ENCODE measurements at places on chromosomes 16 and 17. TPM values are rescaled to one million over a fixed set of nuclear protein-coding genes. Genes with fewer than 3 reads are reported as not detected.

Gene SMIM36
- not detected for total RNA-seq

Gene PRRT2
- total RNA-seq: 0.40 TPM

Gene C1QTNF1
- 39.2 TPM for total RNA-seq

Gene SLC38A8
- not detected for total RNA-seq

Gene ABCC3
- 122 TPM for total RNA-seq

Gene CNP
- total RNA-seq: 63.1 TPM

Gene UNC13D
- 4.3 TPM for total RNA-seq

Gene ZNF469
- 14.2 TPM for total RNA-seq

Gene DYNLRB2
- total RNA-seq: 0.28 TPM

Gene GPR179
- 0.02 TPM for total RNA-seq

Gene BCL7C
- total RNA-seq: 34.9 TPM

Gene RNFT1
- total RNA-seq: 13.7 TPM

Gene AATK
- 0.42 TPM for total RNA-seq

Gene CIBAR2
- total RNA-seq: not detected

Gene KRT36
- not detected for total RNA-seq

Gene KCNAB3
- 2.4 TPM for total RNA-seq

Gene BCO1
- total RNA-seq: 1.0 TPM

Gene KAT8
- 38.5 TPM for total RNA-seq

Gene KRTAP4-5
- not detected for total RNA-seq

Gene ITPRIPL2
- 19.3 TPM for total RNA-seq

Gene KRTAP16-1
- total RNA-seq: not detected

Gene HSDL1
- 21.0 TPM for total RNA-seq

Gene CDRT15
- not detected for total RNA-seq

Gene GNAO1
- 0.62 TPM for total RNA-seq

Gene MYH10
- 26.8 TPM for total RNA-seq

Gene MMP25
- total RNA-seq: 0.85 TPM

Gene GP2
- total RNA-seq: not detected

Gene G6PC1
- total RNA-seq: not detected

Gene CETP
- total RNA-seq: not detected

Gene CD300LG
- not detected for total RNA-seq

Gene MT3
- total RNA-seq: not detected

Gene PRSS53
- total RNA-seq: 1.8 TPM

Gene CDK5R1
- total RNA-seq: 3.4 TPM

Gene TP53TG3
- total RNA-seq: 0.47 TPM

Gene TM4SF5
- 0.64 TPM for total RNA-seq

Gene DNAH17
- 1.5 TPM for total RNA-seq

Gene DNAI2
- total RNA-seq: not detected

Gene TEKT1
- total RNA-seq: not detected

Gene ABCA8
- 0.21 TPM for total RNA-seq

Gene SLC13A5
- 0.13 TPM for total RNA-seq

Gene RAB26
- 3.9 TPM for total RNA-seq

Gene CCDC78
- total RNA-seq: 3.6 TPM

Gene KRTAP3-2
- total RNA-seq: 0.35 TPM

Gene OTOP3
- not detected for total RNA-seq

Gene BAIAP3
- 0.79 TPM for total RNA-seq

Gene SRCIN1
- 2.8 TPM for total RNA-seq

Gene HEATR9
- not detected for total RNA-seq

Gene NECAB2
- total RNA-seq: 3.7 TPM

Gene TOX3
- 0.10 TPM for total RNA-seq

Gene KRTAP9-8
- not detected for total RNA-seq

Gene DDX5
- 639 TPM for total RNA-seq

Gene CLDN6
- total RNA-seq: 0.17 TPM

Gene HYDIN
- 0.52 TPM for total RNA-seq

Gene HSD17B1
- total RNA-seq: 1.5 TPM

Gene SLC35G6
- total RNA-seq: not detected

Gene PPM1E
- 0.06 TPM for total RNA-seq

Gene KRTAP9-2
- total RNA-seq: not detected
